ENCODE measurements at places on chromosomes 12 and 14. TPM values are rescaled to one million over a fixed set of nuclear protein-coding genes. Genes with fewer than 3 reads are reported as not detected.

Gene TTC9
- total RNA-seq = 8.4 TPM

Gene ALDH1L2
- total RNA-seq = 69.2 TPM

Gene TMEM121
- total RNA-seq = 5.2 TPM

Gene SINHCAF
- 115 TPM for total RNA-seq

Measured in astrocyte (in vitro differentiated cells and primary cell).